ENCODE measurements at places on chromosomes 13 and 19. TPM values are rescaled to one million over a fixed set of nuclear protein-coding genes. Genes with fewer than 3 reads are reported as not detected.

Gene TMPRSS9
- not detected for total RNA-seq

Gene IZUMO2
- not detected for total RNA-seq

Gene PRR36
- total RNA-seq = 0.48 TPM

Gene KLK14
- 0.41 TPM for total RNA-seq

Gene ZNF296
- 9.1 TPM for total RNA-seq

Gene ZNF772
- total RNA-seq = 0.90 TPM

Gene CLDN10
- 0.21 TPM for total RNA-seq

Gene ZNF582
- total RNA-seq = 1.4 TPM

Gene ACER1
- not detected for total RNA-seq

Gene DCT
- total RNA-seq = not detected

Gene ANGPTL8
- total RNA-seq = not detected

Gene ADAMTSL5
- total RNA-seq = 4.4 TPM

Gene ZFP36
- 101 TPM for total RNA-seq

Gene CTU1
- total RNA-seq = 12.5 TPM

Gene LHFPL6
- 6.9 TPM for total RNA-seq

Gene KLK7
- not detected for total RNA-seq

Gene IL27RA
- total RNA-seq = 10.7 TPM

Gene ATP4B
- not detected for total RNA-seq

Gene GNG7
- total RNA-seq = 0.03 TPM

Data from A549 treated with CORT108297 at 1 μM for 4 hours (cell line).